ENCODE measurements at places on chromosomes 5 and 9.

GRCh38 chr9:90995516-90995915 lies 193.9 kb downstream of the SYK start:
- no peak for DNase-seq

DNA sequence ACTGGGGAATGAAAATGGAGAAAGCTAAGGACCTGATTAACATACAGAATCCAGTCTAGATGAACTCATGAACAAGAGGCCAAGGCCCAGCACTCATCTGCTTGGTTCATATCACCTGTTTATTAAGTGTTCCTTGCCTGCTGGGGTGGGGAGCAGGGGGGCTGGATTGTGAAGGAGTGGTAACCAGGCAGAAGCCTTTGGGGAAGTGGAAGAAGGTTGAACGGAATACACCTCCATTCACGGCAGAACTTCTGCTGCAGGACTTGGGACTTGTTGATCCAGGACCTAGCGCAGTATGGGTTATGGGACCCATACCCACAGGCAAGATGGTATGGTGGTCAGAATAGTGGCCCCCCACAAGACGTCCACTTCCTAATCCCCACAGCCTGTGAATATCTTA lies 8.8 kb upstream of the SEPTIN8 start:
- no peak for DNase-seq

DNA sequence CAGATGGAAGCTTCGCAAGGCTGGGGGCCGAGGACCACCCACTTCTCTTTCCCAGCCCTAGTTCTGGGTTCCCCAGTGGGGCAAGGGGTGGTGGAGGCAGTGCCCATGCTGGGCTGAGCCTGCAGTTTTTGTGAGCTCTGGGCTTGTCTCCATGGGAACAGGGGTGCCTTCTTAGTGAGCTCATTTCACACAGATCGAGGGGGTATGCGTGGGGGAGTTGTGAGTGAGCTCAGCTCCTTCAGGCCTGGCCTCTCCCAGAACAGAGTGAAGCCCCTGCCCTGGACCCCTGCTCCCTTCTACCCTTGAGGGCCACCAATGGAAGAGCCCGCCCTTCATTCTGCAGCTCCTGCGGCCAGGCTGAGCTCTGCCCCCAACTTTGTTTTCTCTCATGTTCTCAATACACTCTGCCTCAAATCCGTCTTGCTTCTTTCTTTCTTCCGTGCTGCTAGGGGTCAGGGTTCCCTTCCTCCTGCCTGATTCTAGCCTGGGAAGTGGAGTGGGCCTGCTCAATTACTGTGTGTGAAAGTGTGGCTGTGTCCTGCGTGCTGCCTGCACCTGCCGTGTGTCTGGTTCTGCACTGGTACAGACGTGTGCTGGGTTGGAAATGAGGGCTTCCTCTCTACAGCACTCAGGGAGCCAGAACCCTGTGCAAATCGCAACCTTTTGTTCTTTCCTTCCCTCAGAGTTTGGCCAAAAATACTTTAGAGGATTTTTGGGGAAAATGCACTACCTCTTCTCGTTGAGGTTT lies 9.0 kb upstream of the MYOZ3 start:
- no peak for DNase-seq

DNA sequence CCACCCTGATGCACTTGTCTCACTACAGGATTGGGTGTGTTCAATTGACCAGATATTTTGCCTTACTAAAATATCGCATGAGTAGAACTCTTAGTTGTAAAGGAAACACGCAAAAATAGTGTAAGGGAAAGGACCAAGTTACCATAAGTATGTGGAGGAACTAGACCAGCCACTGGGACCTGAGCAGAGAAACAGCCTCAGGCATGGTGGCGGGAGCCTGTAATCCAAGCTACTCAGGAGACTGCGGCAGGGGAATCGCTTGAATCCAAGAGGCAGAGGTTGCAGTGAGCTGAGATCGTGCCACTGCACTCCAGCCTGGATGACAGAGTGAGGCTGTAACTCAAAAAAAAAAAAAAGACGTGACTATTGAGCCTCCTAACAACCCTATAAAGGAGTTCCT lies 117.9 kb upstream of the SPATA31C2 start:
- no peak for DNase-seq

- no peak for DNase-seq
These were observed 187.6 kb downstream of the GABBR2 start for GRCh38 chr9:98521141-98521540.

GRCh38 chr5:73826301-73827105 lies 200.5 kb downstream of the ARHGEF28 start:
- no peak for DNase-seq

DNA sequence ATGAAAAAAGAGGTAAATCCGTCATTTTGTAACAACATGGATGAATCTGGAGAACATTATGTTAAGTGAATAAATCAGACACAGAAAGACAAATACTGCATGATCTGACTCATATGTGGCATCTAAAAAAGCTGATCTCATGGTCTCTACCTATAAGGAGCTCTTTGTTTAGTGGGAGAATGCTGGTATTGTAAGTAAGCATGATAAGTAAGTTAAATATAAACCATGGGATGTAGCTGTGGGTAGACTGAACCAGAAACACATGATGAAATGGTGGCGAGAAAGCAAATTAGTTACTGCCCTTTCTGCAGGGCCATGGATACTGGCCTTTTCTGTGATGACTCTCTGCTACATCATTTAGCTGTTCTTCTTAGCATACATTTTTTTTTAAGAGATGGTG lies 66.4 kb upstream of the RUSC2 start:
- no peak for DNase-seq

- DNase-seq: no peak
These were observed 4.8 kb downstream of the CHD1 start for GRCh38 chr5:98923966-98924365.

DNA sequence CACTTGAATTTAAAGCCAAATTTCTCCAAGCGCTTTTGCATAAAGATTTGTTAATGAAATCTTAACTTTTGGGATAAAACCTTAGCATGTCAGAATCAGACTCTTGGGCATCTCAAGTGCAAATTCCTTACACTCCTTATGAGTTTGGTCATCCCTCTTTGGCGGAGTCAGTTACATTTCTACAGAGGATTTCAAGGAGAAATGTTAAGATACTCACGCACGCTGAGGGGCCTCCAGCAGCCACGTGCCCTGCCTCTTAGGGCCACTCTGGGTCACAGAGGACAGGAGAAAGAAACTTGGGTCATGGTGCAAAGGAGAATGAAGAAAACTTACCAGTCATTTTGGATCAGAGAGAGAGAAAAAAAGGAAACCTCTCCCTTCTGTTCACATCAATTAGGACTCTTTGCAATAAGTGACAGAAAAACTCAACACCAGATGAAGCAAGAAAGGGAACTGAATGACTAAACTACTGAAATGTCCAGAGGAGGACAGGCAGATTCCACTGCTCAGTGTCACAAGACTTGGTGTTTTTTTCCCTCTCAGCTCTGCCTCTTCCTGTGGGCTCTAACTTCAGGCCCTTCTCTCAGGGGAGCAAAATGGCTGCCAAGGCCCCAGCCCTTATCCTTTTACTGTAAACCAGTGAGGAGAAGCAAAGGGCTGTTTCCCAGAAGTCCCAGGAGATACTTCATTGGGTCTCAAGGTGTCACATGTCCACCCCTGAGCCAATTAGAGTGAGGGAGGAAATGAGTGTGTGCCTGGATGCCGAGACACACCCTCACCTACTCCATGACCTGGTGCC lies 63.3 kb upstream of the NFIL3 start:
- no peak for DNase-seq
